ENCODE measurements at places on chromosomes 7 and 10.

- DNase-seq: no peak
Observed at GRCh38 chr10:103168438-103168837, 24.6 kb downstream of the NT5C2 start.

DNA sequence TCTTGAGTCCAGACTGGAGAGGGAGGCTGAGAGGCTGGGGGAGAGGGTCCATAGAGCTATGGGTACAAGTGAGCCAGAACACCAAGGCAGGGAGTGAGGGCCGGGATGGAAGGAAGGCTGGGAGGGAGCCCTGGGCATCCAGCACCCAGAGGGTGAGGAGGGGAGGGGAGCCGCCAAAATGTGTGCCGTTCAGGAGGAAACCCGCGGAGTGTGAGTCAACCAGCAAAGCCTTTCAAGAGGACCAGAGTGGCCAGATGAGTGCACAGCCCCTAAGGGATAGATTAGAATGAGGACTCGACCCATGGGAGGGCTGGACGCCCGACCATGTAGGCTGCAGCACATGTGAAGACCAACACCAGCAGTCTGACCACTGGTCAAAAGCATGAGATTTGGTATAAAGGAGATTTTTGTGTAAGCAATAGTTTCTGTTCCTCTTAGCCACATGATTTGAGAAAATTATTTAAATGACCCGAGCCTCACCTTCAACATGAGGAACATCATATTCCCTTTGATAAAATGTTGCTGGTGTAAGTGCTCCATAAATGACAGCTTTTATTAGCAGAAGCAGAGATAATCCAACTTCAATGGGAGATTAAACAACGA is 179.7 kb upstream of the GRB10 start:
- no peak for DNase-seq

- no peak for DNase-seq
Observed at GRCh38 chr7:191105-191980, 1.0 kb upstream of the FAM20C start.

DNA sequence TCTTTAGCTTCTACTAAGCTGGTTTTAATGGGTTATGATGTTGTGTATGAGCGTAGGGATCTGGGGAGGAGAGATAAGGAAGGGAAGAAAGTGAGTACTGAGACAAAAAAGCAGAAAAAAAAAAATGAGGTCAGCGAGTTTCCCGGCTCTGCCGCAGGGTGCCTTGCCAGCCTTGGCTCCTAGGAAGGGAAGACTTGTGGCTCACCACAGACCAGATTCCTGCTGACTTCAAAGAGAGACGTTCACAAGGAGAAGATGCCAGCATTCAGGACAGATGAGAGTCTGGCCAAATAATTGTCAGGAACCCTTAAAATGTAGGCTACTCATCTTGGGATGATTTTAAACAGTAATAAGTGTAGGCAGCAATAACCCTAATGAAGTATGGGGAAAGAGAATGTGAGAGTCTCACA is 11.4 kb upstream of the FAS start:
- no peak for DNase-seq

DNA sequence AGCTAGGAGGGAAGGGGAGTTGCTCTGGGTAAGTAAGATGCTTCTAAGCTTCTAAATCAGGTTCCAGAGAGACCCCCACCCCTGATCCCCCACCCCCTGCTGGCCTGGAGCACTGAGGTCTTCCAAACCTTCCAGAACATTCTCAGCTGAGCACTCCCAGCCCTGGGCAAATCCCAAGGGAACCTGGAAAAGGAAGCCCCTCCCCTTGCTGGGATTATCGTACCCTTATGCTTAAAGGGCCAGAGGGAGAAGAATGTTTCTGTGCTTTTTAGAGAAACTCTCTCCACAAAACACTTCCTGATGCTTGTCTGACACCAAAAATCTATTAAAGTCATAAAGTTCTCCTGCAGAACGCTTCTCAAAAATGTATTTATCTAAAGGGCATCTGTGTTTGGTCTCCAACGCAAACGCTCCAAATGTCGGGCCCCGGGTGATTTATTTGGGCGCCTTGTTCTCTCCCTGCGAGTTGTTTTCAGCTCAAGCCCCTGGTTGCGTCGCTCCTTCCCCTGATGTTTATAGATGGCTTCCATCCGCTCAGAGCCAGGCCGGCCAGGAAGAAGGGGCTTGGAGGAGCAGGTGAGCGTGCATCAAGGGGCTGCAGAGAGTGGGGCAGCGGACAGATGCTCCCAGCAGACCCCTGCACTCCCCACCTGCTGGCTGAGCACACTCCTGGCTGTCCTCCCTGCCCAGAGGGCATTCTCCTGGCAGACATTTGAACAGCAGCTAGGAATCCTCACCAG is 8.2 kb upstream of the RET start:
- DNase-seq: no peak

All from activated T-cell treated with anti-CD3 and anti-CD28 coated beads, Interleukin-2, amount 50 U/mL, for 72 hours (primary cell).